MG63 (cell line): ENCODE measurements at places on chromosomes 2 and 18. TPM values are rescaled to one million over a fixed set of nuclear protein-coding genes. Genes with fewer than 3 reads are reported as not detected.

UGT1A4 gene
- not detected in 2 replicates for total RNA-seq

GALNT3 gene
- total RNA-seq = 1.3 and 7.7 TPM in 2 replicates

CYRIA gene
- 0.69 and 1.3 TPM in 2 replicates for total RNA-seq

TXNDC2 gene
- total RNA-seq = 0.33 TPM in 1 of 2 replicates, not detected in the other

MROH2A gene
- not detected in 2 replicates for total RNA-seq

KCNG2 gene
- total RNA-seq = not detected in 2 replicates

DNA sequence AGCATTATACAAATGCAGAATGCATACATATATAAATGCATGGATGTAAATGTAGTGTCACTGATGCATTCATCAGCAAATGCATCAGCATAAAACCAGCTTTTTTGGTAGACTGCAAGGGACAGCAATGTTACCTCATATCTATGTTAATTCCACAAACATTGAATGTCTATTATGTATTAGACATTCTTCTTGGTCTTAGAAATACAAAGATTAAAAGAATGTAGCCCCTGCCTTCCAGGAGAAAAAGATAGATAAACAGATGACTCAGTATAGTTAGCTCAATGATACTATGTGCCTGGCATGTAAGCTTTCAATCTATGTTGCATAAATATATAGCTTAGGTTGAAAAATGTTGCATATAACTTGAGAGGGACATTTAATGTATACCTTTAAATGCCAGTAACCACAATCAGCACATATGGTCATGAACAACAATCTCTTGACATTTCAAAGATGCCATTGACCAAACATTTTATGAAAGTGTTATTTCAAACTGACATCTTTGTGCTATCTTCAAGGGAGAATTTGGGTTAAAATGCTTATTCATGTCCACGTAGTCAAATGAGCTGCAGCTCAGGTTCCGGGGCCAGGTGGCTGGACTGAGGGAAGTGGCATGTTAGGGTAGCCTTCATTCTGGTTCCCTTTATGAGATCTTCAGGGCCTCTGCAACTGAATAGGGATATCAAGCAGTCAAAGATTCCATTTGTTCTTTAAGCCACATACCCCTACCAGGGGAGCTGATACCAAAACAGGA is 45.2 kb upstream of the GCG start:
- no peak for DNase-seq

DNA sequence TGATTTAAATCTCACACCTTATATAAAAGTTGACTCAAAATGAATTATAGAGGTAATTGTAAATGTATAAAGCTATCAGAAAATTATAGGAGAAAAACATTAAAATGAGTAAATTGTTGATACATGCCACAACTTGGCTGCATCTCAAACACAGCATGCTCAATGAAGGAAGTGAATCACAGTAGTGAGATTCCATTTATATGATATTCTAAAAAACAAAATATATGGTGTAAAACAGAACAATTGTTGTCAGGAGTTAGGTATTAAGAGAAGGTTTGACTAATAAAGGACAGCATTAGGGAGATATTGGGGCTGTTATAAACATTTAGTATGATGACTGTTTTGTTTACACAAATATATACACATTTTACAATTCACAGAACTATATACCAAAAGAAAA is 356.6 kb upstream of the CELF4 start:
- DNase-seq = peak; percentile 4

DNA sequence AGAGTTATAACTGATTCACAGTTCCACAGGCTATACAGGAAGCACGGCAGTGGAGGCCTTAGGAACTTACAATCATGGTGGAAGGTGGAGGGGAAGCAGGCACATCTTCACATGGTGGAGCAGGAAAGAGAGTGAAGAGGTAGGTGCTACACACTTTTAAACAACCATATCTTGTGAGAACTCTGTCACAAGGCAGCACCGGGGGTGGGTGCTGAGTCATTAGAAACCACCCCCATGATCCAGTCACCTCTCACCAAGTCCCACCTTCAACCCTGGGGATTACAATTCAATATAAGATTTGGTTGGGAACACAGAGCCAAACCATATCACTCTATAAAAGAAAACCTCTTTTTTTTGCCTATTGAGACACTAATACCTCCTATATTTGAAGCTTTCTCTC is 1108.5 kb upstream of the CDH2 start:
- no peak for DNase-seq

GRCh38 chr2:188693111-188693510 is 281.1 kb upstream of the COL3A1 start:
- DNase-seq = no peak

- DNase-seq = no peak
Observed at GRCh38 chr2:218975060-218975777, 9.8 kb downstream of the FEV start.

GRCh38 chr2:37825586-37825985 is 99.5 kb upstream of the RMDN2 start:
- no peak for DNase-seq

- DNase-seq = no peak
Observed at GRCh38 chr2:176508984-176509740, 239.9 kb downstream of the MTX2 start.

GRCh38 chr2:234462218-234462992 is 34.5 kb downstream of the ARL4C start:
- DNase-seq = no peak

- no peak for DNase-seq
Observed at GRCh38 chr2:64853306-64853705, 135.9 kb upstream of the SLC1A4 start.

GRCh38 chr2:15346624-15347023 is 214.5 kb downstream of the NBAS start:
- DNase-seq = no peak

GRCh38 chr2:176020400-176020799 is 18.3 kb upstream of the LNPK start:
- no peak for DNase-seq
